Hepatocyte (in vitro differentiated cells): ENCODE measurements at places on chromosomes 4 and X.

DNA sequence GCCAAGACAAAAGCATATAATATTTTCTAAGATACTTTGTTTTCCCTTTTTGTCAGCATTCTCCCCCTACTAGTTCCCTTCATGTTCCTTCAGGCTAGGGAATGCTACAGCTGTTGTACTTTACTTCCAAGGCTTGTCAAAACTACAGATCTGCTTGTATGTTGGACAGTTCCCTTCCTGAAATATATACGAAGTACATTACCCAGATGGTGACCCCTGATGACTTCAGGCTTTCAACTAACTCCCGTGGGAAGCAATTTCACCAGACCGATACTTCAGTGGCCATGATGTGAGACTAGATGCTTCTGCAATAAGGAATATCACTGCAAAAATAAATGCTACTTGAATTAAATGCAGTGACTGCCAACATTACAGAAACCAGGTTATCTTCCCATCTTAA, 332.8 kb downstream of the SH2D1A start:
- DNase-seq, result no peak

- no peak for DNase-seq
Measured at GRCh38 chrX:78321809-78322208, 5.6 kb downstream of the CYSLTR1 start.

GRCh38 chr4:102326951-102327350, 18.3 kb downstream of the SLC39A8 start:
- no peak for DNase-seq

- no peak for DNase-seq
Measured at GRCh38 chr4:56051029-56051709, 102.4 kb downstream of the CEP135 start.

GRCh38 chr4:157035471-157035870, 40.5 kb upstream of the GLRB start:
- no peak for DNase-seq

GRCh38 chrX:41303013-41303412, 30.9 kb upstream of the DDX3X start:
- DNase-seq, result no peak

- no peak for DNase-seq
Measured at GRCh38 chr4:1360423-1361283, 13.6 kb downstream of the UVSSA start.

DNA sequence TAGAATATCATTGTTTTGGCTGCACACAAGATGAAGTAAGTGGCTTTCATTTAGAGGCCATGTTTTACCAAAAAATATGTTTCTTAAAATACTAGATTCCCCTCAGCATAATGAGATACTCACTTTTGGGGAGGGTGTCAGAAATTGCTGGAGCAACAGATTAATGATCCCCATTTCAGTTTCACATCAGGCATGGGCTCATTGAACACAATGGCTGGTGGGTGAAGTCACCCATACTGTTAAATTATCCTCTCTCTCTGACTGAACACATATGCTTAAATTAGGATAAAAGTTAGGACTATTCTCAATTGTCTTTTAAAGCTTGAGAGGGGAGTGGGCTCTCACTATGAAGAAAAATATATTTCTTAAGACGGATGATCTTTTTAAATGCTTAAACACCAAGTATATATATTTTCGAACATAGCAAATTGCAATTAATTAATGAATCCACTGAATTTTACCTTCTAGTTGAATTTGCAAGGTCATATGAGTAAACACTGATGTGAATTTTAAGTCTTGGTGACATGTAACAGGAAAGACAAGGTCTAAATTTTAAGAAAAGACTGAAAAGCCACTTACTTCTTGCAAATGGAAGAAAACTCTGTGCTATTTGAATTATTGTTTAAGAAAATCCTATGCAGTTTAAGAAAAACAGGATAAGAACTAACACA, 2.5 kb downstream of the GPM6A start:
- no peak for DNase-seq

GRCh38 chr4:20532871-20533870, 167.1 kb upstream of the PACRGL start:
- no peak for DNase-seq

GRCh38 chr4:2806390-2807355, 13.8 kb downstream of the SH3BP2 start:
- DNase-seq, result no peak

- DNase-seq, result no peak
Measured at GRCh38 chr4:113407409-113407808, 354.1 kb downstream of the CAMK2D start.

DNA sequence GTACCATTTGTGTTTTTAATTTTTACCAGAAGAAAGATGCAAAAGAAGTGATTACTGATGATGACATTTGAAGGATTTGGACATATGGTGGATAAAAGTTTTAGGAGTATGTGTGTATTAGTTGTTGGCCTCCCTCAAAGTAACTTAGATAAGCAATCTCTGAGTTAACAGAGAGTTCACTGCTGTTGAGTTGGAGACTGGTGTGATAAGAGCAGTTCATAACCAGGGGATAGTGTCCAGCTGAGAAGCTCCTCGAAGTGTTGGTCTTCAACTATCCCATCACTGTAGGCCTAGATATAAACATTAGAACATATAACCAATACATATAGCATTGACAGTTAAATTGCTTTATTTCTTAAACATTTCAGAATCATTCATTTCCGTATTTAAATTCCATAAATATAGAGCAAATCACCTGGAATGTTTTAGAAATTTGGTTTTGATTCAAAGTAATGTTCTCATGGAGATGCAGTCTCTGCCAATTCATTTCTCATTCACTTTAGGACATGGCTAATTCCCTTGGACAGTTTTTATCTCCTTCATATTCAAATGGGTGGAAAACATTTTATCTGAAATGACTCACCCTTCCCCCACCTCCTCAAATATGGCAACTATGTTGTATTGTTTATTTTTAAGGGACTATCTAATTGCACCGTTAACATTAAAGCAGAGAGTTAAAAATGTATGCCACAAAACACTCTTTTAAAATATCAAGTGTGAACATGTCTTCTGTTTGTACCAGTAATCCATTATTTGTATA, 136.8 kb upstream of the SLC4A4 start:
- no peak for DNase-seq

- DNase-seq, result no peak
Measured at GRCh38 chrX:153820601-153821000, 9.7 kb downstream of the PDZD4 start.

DNA sequence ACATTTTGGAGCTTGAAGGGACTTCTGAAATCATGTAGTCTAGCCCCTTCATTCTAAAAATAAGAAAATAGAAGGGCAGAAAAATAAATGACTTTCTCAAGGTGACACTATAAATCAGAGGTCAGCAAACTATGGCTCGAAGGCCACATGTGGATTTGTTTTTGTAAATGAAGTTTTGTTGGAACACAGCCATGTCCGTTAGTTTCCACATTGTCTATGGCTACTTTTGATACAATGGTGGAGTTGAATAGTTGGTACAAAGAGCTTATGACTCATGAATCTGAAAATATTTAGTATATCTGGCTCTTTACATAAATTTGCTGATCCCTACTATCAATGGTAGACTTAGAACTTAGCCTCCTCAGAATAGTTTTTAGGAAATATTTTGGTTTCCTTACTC, 302.4 kb upstream of the PRPS2 start:
- no peak for DNase-seq
